ENCODE measurements at places on chromosomes 1 and 21.

- no peak for DNase-seq
These were observed 1.4 kb upstream of the ARF1 start for GRCh38 chr1:228081144-228081543.

DNA sequence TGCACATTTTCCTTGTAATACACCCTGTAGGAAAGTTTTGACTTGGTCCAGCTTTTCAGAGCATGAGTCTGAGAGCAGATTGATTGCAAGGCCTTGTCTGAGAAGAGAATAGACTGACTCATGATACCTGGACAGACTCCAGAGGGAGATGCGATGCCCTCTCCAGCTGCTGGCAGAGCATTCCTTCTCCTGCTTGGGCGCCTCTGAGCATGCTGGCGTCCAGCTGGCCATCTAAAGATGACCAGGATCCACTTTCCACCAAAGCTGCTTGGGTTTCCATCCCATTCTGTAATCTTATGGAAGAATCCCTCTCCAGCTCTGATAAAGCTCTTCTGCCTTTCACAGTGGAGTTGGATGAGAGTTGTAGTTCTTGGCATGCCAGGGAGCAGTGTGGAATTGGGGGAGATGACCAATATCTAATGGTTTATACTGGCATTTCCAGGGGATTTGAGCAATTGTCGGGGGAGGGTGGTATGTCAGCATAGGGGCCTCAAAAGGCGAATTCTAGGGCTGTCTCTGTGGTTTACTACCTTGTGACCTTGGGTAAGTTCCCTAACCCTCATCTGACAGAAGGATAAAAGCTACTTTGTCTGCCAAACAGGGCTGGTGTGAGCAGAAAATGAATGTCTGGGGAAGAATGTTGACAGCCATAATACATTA lies 19.5 kb downstream of the SZRD1 start:
- DNase-seq, result no peak

DNA sequence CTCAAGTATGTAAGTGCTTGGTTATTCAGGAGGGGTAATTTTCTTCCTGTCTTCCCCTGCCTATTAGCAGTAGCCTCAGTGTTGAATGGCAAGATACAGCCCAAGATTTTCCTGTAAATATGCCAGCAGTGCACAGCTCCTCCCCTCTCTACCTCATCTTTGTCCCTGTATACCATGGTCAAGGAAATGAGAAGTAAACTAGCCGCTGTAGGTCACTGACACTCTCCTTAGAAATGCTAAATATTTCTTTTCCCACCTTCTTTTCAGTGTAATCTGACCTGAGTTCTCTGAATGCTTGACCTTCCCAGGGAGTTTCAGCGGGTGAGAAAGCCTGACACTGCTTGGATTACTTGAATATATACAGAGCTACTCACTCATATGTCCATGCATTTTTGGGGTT lies 84.1 kb upstream of the ZNF326 start:
- DNase-seq, result no peak

- no peak for DNase-seq
These were observed 148.4 kb downstream of the SYT2 start for GRCh38 chr1:202561726-202562443.

- DNase-seq, result no peak
These were observed 299.0 kb downstream of the SMYD3 start for GRCh38 chr1:246208105-246208504.

- DNase-seq, result no peak
These were observed 37.2 kb downstream of the ADSS2 start for GRCh38 chr1:244414543-244414942.

GRCh38 chr1:50634251-50634650 lies 211.0 kb upstream of the DMRTA2 start:
- no peak for DNase-seq

DNA sequence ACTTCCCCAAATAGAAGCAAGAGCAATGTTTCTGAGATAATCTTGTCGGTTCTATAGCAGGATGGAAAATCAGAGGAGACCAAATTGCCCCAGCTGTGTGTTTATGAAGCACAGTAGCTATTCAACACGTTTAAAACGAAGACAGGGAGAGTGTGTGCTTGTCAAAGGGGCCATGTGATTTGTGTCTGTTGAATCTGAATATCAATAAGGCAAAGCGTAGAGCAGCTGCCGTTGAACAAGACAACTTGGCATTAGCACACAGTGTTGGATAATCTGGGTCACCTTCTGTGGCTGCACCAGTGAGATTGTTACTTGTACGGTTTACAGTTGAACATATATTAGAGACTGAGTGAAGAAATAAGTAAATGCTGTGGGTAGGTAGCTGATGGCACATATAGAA lies 1.0 kb downstream of the CRB1 start:
- no peak for DNase-seq

DNA sequence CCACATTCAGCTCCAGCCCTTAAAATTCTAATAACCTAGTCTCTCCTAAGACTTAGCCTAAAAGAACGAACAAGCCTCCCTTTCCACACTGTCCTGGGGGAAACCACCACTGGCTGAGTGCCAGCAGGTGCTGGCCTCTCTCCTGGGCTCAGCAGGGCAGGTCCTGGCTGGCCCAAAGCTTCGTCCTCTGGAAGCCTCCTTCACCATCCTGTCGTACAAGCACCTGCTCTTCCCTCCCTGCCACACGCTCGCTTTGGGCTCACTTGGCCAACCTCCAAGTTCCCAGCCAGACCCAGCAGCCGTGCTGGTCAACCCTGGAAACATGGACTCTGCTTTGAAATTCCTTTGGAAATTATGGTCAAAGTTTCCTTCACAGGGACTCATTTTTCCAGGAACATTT lies 58.2 kb upstream of the SLC25A33 start:
- no peak for DNase-seq

GRCh38 chr1:29869802-29870201 lies 633.5 kb downstream of the PTPRU start:
- DNase-seq, result no peak

DNA sequence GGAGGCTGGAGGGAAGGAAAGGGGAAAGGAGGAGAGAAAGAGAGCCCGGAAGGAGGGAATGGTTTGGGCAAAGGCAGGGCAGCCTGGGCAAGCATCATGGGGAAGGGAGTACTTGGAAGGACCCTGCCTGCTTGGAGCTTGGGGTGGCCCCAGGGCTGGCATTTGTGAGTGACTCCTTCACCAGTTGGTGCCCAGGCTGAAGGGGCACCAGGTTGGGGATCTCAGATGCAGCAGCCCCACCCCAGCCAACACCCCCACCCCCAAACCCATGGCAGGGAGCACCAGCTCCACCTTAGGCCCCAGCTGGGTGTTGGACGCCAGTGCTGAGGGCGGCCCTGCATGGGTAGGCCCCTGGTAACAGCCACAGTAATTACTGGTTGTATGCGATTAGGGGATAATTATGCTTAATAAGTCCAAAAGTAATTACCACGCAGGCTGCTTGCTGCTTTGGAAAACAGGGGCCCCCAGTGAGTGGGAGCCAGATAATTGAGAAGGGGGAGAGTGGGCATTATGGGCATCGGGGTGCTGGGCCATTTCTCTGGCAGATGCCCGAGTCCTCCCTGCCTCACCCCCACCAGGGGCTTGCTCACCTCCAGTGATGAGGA lies 78.3 kb downstream of the VWA5B1 start:
- DNase-seq, result no peak

GRCh38 chr1:36824390-36824861 lies 209.9 kb downstream of the GRIK3 start:
- no peak for DNase-seq

GRCh38 chr1:1400576-1401456 lies 1.7 kb upstream of the CCNL2 start:
- DNase-seq, result no peak

- no peak for DNase-seq
These were observed 9.9 kb downstream of the OTUD3 start for GRCh38 chr1:19892129-19892528.

- no peak for DNase-seq
These were observed 23.8 kb upstream of the CPLANE2 start for GRCh38 chr1:16260814-16261213.

- DNase-seq, result no peak
These were observed 262.3 kb downstream of the FAF1 start for GRCh38 chr1:50697440-50698421.

DNA sequence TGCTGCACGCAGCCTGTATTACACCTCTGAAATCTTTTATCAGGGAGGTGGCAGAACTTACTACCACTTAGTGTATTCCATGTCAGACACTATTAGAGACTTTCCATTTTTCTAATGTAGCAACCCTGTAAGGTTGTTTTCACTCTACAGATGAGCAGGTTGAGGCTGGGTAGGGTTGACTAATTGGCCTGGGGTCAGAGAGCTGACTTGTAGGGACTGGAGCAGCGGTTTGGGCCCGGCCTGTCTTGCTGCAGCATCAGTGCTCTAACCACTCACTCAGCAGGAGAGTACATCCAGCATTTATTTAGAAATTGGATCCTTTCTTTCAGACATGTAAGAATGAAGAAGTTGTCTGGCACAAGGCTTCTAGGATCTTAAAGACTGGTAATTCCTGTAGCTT lies 25.7 kb upstream of the NBL1 start:
- DNase-seq, result no peak

DNA sequence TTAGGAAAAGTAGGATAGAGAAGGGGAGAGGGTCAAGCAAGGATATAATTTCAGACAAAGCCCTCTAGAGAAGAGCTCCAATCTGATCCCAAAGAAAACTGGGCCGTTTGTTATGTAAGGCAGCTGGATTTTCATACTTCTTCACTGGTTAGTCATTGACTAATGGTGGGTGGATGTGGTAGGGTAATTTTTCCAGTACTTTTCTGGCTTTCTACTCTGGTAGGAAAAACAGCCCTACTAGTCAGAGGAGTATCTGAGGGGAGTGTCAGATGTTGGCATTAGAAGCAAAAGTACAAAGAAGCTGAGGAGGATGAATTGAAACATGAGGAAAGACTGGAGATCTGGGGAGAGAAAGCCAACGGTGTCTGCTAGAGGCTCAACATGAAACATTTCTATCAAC lies 145.3 kb downstream of the TNFSF18 start:
- no peak for DNase-seq

DNA sequence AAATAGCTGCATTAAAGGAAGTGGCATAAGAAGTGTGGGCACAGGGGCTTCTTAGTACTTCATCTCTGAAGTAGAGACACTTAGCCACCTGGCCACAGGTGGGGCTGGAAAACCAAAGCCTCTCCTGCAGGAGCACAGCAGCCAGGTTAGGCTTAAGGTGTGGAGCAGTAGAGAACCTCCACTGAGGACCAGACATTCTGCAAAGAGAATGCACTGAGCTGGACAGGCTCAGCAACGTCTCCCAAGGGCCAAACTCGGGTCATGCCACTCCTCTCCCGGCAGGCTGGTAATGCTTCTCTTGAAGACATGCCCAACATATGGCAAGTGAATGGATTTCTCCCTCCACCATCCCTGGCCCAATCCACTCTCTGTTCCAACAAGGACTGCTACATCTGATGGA lies 33.0 kb upstream of the LRRC38 start:
- no peak for DNase-seq

DNA sequence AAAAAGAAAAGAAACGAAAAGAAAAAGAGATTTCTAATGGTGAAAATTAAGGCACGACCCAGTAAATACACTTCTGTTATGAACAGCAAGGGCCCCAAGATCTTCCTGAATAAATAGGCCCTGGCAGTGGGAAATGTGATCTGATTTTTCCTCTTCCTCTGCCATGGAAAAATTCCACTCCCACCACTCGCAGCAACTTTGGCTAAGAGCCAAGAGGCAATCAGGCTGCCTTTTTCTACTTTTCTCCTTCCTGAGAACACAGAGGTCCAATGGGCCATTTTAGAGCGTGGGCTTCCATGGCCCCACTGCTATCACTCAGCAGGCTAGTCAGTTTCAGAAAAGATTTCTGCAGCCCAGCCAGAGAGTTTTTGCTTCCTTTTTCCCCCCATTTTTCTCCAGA lies 33.7 kb upstream of the AK4 start:
- DNase-seq, result no peak

DNA sequence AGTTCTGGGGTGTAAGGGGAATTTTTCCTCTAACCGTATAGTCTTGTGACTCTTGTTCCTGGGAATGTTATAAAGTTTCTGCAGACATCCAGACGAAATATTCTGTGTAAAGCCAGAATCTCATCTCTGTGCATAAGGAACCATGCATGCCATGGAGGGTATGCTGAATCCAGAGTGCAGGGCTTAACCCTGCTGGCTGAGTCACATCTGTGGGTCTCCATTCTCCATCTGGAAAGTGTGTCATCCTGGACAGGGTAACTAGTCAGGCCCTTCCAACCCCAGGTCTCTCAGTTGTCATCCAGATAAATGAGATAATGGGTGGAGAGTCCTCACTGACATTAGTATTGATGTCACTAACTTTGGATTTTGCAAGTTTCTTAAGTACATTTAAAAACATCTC lies 48.8 kb downstream of the ATP5PO start:
- DNase-seq, result no peak

DNA sequence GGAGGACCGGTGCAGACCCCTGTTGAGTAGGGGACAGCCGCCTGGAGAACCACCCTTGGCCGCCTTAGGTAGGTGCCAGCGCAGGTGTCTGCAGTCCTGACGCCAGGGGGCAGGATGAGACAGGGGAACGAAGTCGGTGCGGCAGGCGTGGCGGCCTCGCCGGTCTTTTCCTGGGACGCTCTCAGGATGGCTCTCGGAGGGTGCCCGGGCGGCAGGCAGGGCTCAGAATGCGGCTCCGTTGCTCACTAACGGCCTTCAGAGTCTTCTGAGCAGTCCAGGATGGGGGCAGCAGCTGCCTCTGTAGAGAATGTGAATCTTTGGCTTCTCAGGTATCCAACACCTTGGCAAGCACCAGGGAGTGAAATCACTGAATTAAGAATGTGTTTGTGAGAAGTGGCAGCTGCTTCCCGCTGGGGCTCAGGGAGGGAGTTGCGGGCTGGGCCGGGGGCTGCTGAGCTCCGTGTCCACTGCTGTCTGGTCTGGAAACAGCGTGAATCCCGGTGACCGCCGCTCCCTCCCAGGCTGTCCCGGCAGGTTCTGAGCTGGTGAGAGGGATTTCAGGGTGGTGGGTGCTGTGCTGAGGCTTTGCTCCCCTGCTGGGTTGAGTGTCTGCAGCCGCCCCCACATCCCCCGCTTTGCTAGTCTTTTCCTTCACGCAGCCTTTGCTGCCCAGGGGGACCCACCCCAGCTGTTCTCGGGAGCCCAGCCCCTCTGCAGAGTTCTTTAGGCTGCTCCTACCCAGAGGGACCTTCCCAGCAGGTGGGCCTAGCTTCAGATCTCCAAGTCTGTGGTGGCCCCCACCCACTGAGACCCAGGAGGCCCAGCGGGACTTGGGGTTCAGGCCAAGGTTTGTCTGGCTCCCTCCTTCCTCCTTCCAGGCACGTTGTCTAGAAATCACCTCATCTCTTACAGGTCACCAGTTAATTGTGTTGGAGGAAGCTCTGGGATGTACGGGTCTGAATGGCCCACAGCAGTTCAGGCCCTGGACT lies 11.1 kb upstream of the C1orf174 start:
- DNase-seq, result peak; percentile 70

GRCh38 chr1:51856745-51857144 lies 21.8 kb downstream of the NRDC start:
- no peak for DNase-seq

- DNase-seq, result no peak
These were observed 26.1 kb downstream of the CR1L start for GRCh38 chr1:207670997-207671396.

Measured in stimulated activated CD4-positive, alpha-beta T cell treated with anti-CD3 and anti-CD28 coated beads, Interleukin-1b, Interleukin-23, amount 100 ng/mL, for 24 hours (primary cell).